ENCODE measurements at places on chromosomes 2 and 18.

- DNase-seq: no peak
Observed at GRCh38 chr2:1081451-1082225, 131.0 kb downstream of the SNTG2 start.

DNA sequence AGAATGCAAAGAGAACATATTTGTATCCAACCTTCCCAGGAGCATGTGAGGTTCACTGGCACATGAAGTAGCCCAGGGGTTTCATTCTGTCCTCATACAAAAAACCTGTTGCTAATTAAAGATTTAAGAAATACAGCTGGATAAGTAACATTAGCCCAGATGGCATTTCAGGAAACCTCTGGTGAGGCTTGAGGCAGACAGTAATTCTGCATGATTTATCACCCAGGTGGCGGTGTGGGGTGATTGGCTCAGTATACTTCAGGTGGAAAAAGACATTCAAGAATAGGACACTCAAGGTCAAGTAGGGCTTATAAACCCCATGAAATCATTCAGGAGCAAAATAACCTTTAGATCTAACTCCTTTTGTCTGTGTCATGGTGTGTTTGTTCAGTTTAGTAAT, 237.4 kb downstream of the RNF144A start:
- DNase-seq: no peak

GRCh38 chr2:177593402-177593801, 200.8 kb downstream of the AGPS start:
- no peak for DNase-seq

DNA sequence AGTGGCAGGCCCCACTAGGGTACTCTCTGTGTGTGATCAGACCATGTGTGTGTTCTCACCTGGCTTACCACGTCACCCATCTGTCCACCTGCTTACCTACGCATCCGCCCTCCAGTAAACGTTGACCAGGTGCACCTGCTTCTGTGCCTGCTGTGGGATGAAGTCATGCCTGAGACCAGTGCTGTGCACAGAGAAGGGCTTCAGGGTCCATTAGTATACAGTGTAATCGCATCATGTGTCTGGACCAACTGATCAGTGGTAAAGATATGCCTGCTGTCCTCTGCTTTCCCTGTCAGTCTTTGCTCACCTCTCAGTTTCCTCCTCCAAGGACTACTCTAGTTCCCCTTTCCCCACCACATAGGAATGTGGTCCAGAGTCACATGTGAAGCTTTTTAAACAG, 109.3 kb downstream of the FHOD3 start:
- no peak for DNase-seq

- no peak for DNase-seq
Observed at GRCh38 chr2:223500709-223501108, 101.5 kb downstream of the SCG2 start.

GRCh38 chr2:165827921-165828276, 33.9 kb upstream of the GALNT3 start:
- no peak for DNase-seq

DNA sequence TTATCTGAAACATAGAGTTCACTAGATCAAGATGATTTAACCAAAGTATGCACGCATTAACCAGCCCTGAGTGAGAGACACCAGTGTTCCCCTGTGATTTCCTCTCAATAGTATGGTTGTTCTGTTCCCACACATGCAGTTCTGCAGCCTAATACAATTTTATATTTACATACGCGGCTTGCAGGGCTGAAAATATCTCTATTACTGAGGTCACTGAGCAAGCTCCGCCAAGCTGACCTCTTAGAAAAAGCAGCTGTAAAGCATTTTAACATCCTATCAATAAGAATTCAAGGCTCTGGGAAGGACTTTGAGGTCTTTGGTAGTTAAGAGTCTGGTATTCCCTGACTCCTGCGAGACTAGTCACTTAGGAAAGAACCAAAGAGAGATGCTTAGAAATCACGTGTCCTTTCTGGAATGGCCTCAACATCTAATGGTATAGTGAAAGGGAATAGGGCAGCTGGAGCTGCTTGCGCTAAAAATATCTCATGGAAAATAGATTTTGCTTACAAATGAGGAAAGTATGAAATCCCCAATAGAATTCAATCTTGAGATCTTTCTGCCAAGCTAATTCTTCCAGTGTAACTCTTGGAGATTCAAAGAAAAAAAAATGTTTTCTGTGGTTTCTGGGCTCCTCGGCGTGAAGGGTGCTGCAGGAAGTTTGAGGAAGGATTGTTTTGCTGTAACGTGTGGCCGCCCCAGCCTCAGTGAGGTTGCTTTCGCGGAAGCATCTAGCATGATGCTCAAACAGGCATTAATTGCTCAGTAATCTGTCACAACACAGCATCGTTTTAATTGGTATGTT, 59.2 kb downstream of the DOCK10 start:
- no peak for DNase-seq

DNA sequence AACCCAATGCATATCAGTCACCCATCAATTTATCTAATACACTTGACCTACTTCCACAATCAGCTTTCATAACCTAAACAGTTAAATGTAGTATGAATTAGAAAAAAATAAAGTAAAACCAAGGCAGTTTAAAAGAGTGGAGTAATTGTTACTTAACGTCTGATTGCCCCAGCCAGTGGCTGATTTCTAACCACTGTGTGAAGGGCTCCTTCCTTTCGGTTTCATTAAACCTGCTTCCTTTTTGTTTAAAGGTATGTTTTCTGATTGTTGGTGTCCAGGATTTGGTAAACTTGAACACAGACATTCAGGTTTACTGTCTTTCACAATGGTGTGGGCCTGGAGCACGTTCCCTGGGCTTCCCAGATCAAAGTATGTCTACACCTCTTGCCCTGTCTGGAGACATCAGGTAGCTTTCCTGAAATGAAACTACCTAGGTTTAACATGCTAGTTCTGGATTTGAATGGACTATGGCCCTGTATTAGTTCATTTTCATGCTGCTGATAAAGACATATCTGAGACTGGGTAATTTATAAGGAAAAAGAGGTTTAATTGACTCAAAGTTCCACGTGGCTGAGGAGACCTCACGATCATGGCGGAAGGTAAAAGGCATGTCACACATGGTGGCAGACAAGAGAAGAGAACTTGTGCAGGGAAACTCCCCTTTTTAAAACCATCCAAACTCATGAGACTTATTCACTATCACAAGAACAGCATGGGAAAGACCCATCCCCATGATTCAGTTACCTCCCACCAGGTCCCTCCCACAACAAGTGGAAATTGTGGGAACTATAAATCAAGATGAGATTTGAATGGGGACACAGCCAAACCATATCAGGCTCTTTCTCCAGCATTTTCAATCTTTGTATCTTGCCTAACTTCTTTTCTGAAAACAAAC, 605.2 kb upstream of the ID2 start:
- no peak for DNase-seq

DNA sequence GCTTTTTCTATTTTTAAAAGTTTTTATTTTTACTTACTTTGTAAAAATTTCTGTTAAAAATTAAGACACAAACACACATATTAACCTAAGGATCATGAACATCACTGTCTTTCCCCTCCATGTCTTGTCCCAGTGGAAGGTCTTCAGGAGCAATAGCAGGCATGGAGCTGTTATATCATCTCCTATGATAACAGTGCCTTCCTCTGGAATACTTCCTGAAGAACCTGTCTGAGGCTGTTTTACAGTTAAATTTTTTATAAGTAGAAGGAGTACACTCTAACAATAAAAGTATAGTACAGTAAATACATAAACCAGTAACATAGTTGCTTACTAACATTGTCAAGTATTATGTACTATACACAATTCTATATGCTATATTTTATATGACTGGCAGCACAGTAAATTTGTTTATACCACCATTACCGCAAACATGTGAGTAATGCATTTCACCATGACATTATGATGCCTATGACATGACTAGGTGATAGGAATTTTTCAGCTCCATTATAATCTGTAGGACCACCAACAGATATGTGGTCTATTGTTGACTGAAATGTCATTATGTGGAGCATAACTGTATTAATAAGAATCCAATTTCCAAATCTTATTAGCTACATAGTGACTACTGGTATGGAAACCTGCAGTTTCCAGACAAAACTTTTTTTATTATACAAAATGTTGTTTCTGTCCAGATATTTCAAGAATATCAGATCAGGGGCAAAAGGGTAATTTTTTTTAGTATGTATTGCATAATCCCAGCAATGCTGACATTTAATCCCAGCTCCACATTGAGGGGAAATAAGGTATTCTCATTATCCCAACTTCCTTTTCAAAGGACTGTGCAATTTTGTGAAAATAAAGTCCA, 337.2 kb upstream of the SLC39A10 start:
- DNase-seq: no peak

GRCh38 chr2:61396005-61396404, 74.9 kb downstream of the USP34 start:
- DNase-seq: no peak

- DNase-seq: no peak
Observed at GRCh38 chr2:85387754-85388153, 22.4 kb downstream of the CAPG start.

- no peak for DNase-seq
Observed at GRCh38 chr18:9750606-9751304, 42.7 kb downstream of the RAB31 start.

GRCh38 chr2:100870652-100871531, 51.0 kb downstream of the NPAS2 start:
- no peak for DNase-seq

GRCh38 chr2:134408386-134408785, 154.5 kb downstream of the MGAT5 start:
- no peak for DNase-seq

- DNase-seq: no peak
Observed at GRCh38 chr18:63198098-63198760, 121.3 kb downstream of the BCL2 start.

GRCh38 chr2:85588236-85588635, 4.0 kb downstream of the VAMP5 start:
- DNase-seq: no peak
